ENCODE measurements at places on chromosomes 11 and 22. TPM values are rescaled to one million over a fixed set of nuclear protein-coding genes. Genes with fewer than 3 reads are reported as not detected.

DNA sequence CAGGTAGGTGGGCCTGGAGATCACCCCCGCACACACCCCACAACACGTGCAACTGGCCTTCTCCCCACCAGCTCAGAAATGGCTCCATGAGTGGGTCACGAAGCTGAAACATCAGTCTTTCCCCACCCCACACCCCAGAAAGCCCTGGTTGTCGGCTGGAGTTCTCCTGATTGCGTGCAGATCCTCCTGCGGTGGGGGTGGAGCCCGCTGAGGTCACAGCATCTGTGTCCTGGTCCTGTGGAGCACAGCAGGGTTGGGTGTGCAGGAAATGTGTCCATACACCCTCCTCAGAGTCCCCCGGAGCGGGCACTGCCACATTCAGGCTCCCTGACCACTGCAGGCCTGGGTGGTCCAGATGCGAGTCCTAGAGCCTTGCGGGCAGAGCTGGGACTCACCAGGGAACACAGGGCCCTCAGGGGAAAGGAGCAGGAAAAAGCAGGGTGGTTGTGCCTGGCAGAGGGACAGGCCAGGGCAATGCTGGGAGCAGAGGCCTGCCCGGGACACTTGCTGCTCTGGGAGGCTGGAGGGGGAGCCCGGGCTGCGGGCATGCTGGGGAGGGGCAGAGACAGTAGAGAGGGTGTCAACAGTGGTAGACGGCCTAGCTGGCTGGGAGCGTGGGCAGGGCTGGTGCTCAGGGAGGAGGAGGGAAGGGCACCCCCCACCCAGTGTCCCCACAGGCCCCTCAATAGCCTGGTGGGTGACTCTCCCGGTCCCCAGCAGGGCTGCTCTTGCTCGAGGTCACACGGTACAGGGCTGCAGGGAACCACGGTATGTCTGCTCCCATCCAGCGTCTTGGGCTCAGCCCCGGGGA, 42.4 kb upstream of the PPARA start:
- no peak for DNase-seq

DNA sequence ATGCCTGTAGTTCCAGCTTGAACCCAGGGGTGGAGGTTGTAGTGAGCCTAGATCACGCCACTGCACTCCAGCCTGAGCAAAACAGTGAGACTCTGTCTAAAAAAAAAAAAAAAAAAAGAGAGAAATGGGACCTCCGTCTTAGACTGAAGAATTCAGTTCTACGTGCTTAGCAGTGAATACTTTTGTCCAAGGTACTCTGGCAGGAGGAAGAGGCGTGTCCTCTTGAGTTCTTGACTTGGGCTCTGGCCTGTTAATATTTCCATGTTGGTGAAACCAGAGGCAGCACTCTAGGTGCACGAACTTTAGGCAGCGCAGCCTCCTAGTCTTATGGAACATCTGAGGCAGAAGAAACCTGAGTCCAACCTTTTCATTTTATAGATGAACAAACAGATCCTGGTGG, 2.4 kb downstream of the HMBS start:
- DNase-seq = no peak

DNA sequence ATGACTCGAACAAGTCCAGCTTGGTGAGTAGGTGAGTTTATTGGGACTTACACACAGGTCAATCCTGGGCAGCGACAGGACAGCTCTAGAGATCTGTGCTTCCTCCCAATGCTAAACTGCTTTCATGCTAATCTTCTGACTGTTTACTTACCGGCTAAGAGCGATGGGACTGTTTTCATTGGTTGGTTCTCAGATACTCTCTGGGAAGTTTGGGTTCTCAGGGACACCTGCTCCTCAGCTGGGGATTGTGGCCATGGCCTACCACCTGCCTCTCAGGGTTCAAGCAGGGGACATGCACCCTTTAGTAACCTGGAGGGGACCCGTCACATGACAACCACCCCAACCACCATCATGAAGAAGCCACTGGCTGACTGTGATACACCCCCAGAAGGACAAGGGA, 13.1 kb downstream of the APOL2 start:
- no peak for DNase-seq

DNA sequence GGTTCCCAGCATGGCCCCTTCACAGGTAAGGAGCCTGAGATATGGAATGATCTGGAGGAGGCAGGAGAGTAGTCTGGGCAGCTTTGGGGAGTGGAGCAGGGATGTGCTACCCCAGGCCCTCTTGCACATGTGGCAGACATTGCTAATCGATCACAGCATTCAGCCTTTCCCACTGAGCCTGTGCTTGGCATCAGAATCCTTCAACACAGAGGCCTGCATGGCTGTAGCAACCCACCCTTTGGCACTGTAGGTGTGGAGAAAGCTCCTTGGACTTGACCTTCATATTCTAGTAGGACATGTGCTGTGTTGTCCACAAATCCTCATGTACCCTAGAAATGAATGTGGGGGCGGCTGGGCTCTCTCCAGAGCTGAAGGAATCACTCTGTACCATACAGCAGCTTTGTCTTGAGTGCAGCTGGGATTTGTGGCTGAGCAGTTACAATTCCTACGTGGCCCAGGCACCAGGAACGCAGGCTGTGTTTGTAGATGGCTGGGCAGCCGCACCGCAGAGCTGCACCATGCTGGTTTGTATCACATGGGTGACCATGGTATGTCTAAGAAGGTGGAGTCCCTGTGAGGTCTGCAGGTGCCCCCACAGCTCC, 21.8 kb upstream of the PPP6R3 start:
- no peak for DNase-seq

GRCh38 chr11:12411806-12412727, 34.7 kb downstream of the PARVA start:
- DNase-seq = peak; percentile 82

GRCh38 chr11:72591785-72592502, 82.3 kb downstream of the PDE2A start:
- no peak for DNase-seq

DNA sequence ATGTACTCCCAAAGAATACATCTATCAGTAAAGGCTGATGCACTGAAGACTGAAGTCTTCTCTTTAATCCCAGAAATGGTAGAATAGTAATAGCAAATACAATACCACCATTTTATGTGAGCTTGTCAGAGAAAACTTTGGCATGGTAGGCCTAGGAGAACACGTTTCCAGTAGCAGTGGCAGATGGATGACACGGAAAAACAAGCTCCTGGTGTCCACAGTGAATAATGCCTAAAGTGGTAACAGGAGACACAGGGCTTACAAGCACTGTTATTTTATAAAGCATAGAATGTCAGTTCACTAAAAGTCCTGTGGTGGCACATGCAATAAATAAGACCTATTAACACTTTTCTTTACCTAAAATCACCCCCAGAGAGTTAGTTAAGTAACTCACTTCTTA, 277.6 kb downstream of the TTC28 start:
- no peak for DNase-seq

Gene SART1
- total RNA-seq = 58.9 TPM

Gene LSP1
- not detected for total RNA-seq

Data from endothelial cell of umbilical vein (primary cell).